Stimulated activated CD8-positive, alpha-beta memory T cell treated with anti-CD3 and anti-CD28 coated beads, Interleukin-15, amount 100 ng/mL, for 24 hours (primary cell): ENCODE measurements at places on chromosomes 2 and 18.

GRCh38 chr2:85429213-85429923 is 10.9 kb downstream of the SH2D6 start:
- no peak for DNase-seq

DNA sequence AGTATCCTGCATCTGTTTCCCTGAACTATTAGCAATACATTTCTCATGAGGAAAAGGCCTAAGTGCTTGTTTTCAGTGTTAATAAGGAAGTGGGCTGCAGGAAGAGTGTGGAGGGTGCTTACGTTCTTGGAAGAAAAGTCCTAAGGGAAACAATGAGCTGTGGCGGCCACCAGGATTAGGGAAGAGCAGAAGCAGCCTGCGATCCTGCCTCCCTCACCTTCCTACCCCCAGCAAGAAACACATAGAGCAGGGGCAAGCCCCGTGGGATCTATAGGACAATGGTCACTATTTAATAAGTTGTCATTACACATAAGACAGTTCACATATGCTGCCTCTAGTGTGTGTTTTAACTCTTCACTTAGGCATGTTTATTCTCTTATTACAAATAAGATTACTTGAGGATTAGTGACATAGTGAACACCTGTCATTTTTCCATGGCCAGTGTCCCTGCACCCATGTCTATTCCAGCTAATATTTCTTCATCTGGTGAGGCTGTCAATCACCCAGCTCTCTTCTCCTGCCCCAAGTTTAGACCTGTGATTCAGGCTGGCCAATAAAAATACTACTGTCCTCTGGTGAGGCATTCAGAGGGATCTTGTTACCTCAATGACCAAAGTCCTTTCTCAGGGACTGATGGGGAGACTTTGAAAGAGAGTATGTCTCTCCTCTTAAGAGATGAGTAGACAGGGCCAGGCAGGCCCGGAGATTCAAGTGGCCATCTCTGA is 510.9 kb upstream of the CELF4 start:
- DNase-seq, result no peak

DNA sequence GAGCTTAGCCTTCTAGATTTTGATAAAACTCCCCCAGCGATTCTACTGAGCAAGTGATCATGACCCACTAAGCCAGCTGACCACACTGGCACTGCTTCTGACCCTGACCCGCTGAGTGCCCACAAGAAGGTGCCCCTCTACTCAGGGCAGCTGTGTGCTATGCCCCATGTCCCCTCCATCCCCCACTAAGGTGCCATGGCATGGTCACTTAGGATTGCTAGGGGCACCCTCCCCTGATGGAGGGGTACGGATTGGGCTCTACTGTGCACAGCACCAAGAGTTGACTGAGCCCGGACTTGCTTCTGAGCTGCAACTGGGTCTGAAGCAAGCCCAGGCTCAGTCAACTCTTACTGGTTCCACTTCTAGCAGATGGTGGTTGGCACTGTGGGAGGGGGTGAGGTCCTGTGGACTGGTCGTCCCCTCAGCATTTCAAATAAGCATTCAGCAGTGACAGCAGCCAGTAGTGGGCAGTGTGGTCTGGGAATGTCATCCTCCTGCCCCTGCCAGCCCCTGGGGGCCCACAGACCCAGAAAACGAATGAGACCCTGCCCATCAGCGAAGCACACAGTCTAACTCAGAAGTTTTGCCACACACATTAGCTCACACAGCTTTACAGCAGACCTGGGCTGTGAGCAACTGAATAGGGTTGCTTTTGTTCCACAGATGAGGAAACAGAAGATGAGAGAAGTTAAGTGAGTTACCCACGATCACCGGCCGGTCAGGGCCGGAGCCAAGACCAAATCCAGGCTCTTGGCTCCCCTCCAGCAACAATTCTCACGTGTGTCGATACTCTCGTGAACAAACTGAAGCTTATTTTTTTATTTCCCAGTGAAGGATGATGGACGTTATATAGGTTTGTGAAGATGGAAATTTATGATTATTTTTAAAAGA is 52.1 kb upstream of the FOSL2 start:
- DNase-seq, result no peak

DNA sequence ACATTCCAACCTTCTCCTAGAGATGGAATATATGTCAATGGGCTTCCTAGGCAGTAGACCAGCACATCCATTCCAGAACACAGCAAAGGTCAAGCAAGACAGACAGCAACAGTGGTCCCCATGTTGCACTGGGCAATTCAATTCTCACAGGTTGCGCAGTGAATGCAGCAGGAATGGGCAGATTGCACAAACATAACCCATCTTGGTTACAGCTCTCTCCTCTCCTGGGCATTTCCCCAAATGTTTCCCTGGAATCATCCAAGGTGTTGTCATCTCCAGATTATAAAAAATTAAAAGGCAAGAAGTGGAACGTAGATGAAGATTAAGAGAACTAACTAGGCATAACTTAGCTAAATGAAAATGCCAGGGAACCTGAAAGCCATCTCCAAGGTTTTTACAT is 265.8 kb upstream of the SLC14A2 start:
- DNase-seq, result no peak

GRCh38 chr2:238407566-238407965 is 19.2 kb upstream of the ASB1 start:
- no peak for DNase-seq

- no peak for DNase-seq
Observed at GRCh38 chr2:40451918-40452605, at the start of gene SLC8A1. Gene SLC8A1 (minus strand): TSS chr2:40452090.

GRCh38 chr2:46327627-46328026 is 30.4 kb downstream of the EPAS1 start:
- no peak for DNase-seq

GRCh38 chr2:113976277-113976928 is 86.5 kb downstream of the ACTR3 start:
- DNase-seq, result no peak

DNA sequence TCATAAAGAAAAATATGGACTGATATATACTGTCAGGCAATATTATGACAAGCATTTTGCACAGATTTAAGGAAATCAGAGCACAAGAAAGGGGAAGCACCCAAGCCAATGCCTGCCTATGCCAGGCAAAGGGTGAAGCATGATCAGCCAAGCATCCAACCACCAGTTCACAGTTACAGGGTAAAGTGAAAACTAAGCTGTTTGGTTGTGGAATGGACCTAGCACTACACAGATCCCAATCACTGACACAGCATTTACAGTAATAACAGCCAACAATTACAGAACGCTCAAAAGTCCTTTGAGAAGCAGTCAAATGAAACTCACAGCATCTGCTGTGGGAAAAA is 90.3 kb downstream of the SP3 start:
- no peak for DNase-seq

DNA sequence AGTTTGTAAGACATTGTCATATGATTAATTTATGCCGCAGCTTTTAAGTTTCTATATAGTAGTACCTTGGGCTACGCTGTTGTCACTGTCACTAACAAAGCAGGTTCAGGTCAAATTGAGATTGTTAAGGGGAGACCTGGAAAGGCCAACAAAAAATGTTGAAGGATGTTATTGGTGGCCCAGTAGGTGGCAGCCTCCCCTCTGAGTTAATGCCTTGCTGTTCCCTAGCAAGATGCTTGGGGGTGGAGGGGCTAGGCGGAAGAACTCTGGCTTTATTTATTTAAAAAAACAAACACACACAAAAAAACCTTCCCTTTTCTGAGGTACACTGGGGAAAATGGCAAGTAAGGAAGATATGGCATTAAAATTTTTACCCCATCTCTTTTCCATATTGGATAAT is 128.3 kb upstream of the ATP5MC3 start:
- no peak for DNase-seq

GRCh38 chr2:141554810-141555209 is 576.0 kb downstream of the LRP1B start:
- DNase-seq, result no peak
